ENCODE measurements at places on chromosomes 11 and 22. TPM values are rescaled to one million over a fixed set of nuclear protein-coding genes. Genes with fewer than 3 reads are reported as not detected.

Gene P2RY6
- total RNA-seq, result not detected

Gene SLCO2B1
- 0.37 TPM for total RNA-seq

Gene CHRM1
- not detected for total RNA-seq

Gene SAA1
- not detected for total RNA-seq

Gene CNTF
- 3.7 TPM for total RNA-seq

Gene ANKRD42
- 2.2 TPM for total RNA-seq

Gene MUC6
- not detected for total RNA-seq

Gene MMP8
- not detected for total RNA-seq

Gene NCAM1
- 0.42 TPM for total RNA-seq

Gene TPBGL
- 0.06 TPM for total RNA-seq

Gene APOBEC3F
- total RNA-seq, result 27.9 TPM

Gene SMC1B
- 0.58 TPM for total RNA-seq

Gene OR8D1
- not detected for total RNA-seq

Gene DCDC1
- not detected for total RNA-seq

Gene PLEKHB1
- total RNA-seq, result 13.6 TPM

Gene BAIAP2L2
- total RNA-seq, result 0.55 TPM

Gene KBTBD4
- 20.3 TPM for total RNA-seq

Gene OR56A1
- not detected for total RNA-seq

Gene LRRC55
- not detected for total RNA-seq

Gene ANO1
- not detected for total RNA-seq

Gene FGF4
- total RNA-seq, result not detected

Gene KIAA0930
- 13.3 TPM for total RNA-seq

Gene NPTXR
- 1.1 TPM for total RNA-seq
